H9 (cell line): ENCODE measurements at places on chromosomes 4 and X. TPM values are rescaled to one million over a fixed set of nuclear protein-coding genes. Genes with fewer than 3 reads are reported as not detected.

- no peaks in the 10 kb centered on the region; the same call in 1 of the 2 replicates for H3K36me3 ChIP-seq
- no peaks in the 10 kb centered on the region for H3K27me3 ChIP-seq
- no peak for DNase-seq
- no peak overlapping the region for H3K4me3 ChIP-seq
Observed at GRCh38 chr4:56055027-56055977, 106.6 kb downstream of the CEP135 start.

GRCh38 chrX:107450823-107451509 is 1.5 kb downstream of the FRMPD3 start:
- H3K4me1 ChIP-seq = no peaks in the 10 kb centered on the region
- DNase-seq = peak; percentile 86
- peak overlapping the region; percentile 86 for H3K4me3 ChIP-seq
- no peaks in the 10 kb centered on the region for H3K36me3 ChIP-seq

DNA sequence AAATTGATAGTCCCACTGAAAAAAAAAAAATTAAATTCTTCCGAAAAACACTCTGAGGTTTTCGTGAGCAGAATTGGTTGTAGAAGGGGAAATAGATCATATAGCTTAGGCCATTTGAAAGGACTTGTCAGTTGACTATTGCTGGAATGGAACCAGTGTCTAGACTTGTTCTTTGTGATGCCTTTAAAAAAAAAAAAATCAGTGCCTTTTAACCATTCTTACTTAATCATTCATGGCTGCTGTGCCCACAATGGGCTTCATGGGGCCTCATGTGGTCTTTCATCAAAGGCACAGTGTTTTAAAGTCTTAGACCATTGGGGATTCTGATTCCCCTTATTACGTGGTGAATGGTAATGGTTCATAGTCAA is 139.3 kb downstream of the AFF1 start:
- H3K27ac ChIP-seq = no peak overlapping the region
- no peak overlapping the region for H3K4me3 ChIP-seq
- H3K4me1 ChIP-seq = peaks cover 6% of the 10 kb centered on the region

- no peak overlapping the region for H3K4me3 ChIP-seq
- H3K36me3 ChIP-seq = peaks cover 3% of the 10 kb centered on the region; the same call in 2 of the 3 replicates
- no peaks in the 10 kb centered on the region; the same call in 1 of the 2 replicates for H3K4me1 ChIP-seq
Observed at GRCh38 chr4:22369901-22370562, 145.8 kb downstream of the ADGRA3 start.

GRCh38 chr4:48149827-48150370 is 15.8 kb upstream of the TXK start:
- peaks cover 18% of the 10 kb centered on the region for H3K36me3 ChIP-seq
- H3K4me1 ChIP-seq = no peaks in the 10 kb centered on the region; the same call in 1 of the 2 replicates
- no peak overlapping the region for H3K27ac ChIP-seq
- H3K27me3 ChIP-seq = no peaks in the 10 kb centered on the region
- no peak overlapping the region for H3K4me3 ChIP-seq

- no peaks in the 10 kb centered on the region; the same call in 1 of the 2 replicates for H3K36me3 ChIP-seq
- H3K27ac ChIP-seq = no peak overlapping the region
- H3K27me3 ChIP-seq = no peaks in the 10 kb centered on the region
- no peak for DNase-seq
- no peaks in the 10 kb centered on the region for H3K4me1 ChIP-seq
- no peak overlapping the region for H3K4me3 ChIP-seq
Observed at GRCh38 chr4:164771088-164771487, 17.2 kb downstream of the SMIM31 start.

DNA sequence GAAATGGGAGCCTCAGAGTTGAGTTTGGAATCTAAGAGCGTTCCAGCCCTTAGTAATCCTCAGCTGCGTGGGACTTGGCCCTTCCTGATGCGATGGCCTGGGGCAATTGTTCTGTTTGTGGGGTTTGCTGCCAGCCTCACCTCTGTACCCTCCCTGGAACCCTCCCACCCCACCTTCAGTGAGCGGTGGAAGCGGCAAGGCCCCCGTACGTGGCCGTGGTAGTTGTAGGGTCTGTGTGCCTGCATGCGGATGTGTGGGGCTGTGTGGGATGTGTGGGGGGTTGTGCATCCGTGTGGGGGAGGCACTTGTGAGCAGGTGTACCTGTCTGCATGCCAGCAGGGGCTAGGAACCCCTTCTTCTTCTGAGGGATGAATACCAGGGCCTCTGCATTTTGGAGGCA is 65.4 kb upstream of the ADRA2C start:
- H3K27me3 ChIP-seq = no peaks in the 10 kb centered on the region
- no peaks in the 10 kb centered on the region for H3K4me1 ChIP-seq
- no peak overlapping the region for H3K4me3 ChIP-seq

GRCh38 chr4:185470501-185471195 is 885 bp downstream of the CCDC110 start:
- peak overlapping the region; percentile 90 for H3K4me3 ChIP-seq
- DNase-seq = peak; percentile 55
- H3K27ac ChIP-seq = no peak overlapping the region
- H3K4me1 ChIP-seq = no peaks in the 10 kb centered on the region
- H3K27me3 ChIP-seq = no peaks in the 10 kb centered on the region; the same call in 1 of the 2 replicates

DNA sequence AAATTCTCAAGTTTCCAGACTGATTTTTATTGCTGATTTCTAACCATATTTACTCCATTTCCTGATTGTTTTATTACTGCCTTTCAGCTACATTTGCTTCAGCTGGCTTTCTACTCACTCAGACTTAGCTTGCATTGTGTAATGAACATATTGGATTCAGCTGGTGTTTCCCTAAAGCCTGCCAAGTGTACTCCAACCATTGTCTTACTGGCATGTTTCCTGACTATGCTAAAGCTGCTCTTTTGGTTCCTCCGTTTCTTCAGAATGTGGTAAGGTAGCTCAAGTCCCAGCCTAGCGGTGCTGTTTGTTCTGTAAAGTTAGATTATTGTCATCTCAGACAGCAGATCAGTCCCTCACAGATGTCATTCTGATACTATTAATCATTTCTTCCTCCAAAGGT is 53.1 kb upstream of the GLRA2 start:
- H3K4me3 ChIP-seq = no peak overlapping the region
- H3K27ac ChIP-seq = no peak overlapping the region
- no peaks in the 10 kb centered on the region for H3K27me3 ChIP-seq
- no peaks in the 10 kb centered on the region for H3K4me1 ChIP-seq
- no peaks in the 10 kb centered on the region for H3K36me3 ChIP-seq
- no peak for DNase-seq

The SUPT20HL2 gene
- not detected in 2 replicates for total RNA-seq
